Nucleus accumbens (tissue), 56 donors: ENCODE measurements at places on chromosomes 2 and 18.

DNA sequence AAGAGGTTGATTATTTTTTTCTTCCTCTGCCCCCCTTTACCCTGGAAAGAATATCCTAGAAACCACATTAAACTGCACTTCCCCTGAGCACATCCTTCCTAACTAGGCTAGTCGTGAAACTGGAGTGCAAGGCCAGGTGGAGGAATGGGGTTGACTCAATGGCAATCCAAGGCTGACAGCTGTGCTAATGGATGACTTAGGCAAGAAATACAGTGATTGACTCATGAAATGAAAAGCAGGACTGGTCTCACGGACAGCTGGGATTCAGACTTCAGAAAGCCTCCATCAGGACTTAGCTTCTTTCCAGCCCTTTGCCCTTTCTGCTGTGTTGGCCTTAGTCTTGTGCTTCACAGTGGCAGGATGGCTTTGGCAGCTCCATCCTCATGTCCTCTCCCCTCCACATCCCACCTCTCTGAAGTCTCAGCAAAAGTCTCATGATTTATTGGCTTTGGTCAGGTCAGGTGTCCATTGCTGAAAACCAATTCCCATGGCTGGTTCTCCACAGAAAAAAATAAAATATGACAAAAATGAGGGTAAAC, 33.8 kb downstream of the INSIG2 start:
- DNase-seq, result no peak

- no peak for DNase-seq
Measured at GRCh38 chr2:239839306-239839705, 185.8 kb downstream of the NDUFA10 start.

DNA sequence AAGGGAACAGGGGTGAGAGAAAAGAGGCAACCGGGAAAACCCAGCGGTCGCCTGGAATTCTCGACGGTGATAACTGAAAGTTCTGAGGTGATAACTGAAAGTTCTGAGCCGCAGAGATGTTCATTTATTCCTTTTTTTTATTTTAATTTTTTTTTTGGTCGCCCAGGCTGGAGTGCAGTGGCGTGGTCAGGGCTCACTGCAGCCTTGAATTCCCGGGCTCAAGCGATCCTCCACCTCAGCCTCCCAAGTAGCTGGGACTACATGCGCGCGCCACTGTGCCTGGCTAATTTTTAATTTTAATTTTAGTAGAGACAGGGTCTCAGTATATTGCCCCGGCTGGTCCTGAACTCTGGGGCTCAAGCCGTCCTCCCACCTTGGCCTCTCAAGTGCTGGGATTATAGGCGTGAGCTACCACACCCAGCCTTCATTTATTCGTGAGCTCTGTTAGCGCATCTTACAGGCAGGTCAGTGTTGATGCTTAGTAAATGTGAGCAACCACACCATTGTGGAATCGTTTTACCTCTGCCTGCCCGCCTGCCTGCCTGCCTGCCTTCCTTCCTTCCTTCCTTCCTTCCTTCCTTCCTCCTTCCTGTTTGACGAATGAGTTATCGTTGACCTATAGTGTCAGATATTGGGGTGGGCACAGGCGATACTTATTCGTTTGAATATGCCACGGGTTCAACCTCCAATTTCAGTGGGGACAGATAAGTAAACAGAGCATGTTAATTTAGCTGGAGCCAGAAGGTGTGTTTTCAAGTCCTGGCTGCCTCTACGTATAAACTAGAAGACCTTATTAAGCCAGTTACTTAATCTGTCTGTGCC, 557 bp upstream of the E2F6 start:
- DNase-seq, result no peak

DNA sequence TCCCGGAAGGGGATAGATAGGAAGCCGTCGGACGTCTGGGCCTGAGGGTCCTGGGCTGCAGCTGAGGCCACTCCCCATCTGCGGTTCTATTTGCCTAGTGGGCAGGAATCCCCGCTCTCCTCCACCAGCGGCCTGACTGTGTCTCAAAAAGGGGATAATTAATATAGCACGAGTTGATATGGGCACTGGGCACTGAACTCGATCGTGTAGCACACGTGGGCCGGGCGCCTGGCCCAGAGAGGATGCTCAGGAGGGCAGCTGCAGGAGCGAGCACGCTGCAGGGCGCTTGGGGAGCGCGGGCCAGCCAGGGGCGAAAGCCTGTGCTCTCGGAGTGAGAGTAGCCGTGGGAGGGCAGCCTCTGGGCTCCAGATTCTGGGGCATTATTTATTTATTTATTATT, 8.8 kb upstream of the GBX2 start:
- DNase-seq, result no peak

GRCh38 chr18:43303376-43303775, 26.1 kb upstream of the SYT4 start:
- no peak for DNase-seq

- no peak for DNase-seq
Measured at GRCh38 chr2:178819992-178820391, 12.8 kb upstream of the TTN start.

DNA sequence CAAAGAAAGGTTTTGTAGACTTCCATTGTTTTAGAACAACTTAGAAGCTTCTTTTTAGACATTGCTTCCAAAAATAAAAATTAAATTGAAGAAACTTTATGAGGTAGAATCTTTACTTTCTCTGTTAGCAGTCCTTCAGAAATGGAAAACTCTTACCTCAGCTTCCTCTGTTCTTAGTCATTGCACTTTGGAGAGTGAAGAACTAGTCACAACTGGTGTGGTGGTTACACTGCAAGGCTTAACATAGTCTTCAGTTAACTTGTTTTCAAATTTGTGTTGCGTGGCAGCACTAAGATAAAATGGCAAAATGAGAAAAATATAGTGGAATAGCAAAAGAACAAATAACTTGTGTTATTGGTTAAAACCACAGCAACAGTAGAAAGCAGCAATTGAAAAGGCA, 332.6 kb downstream of the KIAA1328 start:
- DNase-seq, result no peak

- DNase-seq, result no peak
Measured at GRCh38 chr2:27807476-27807875, 36.0 kb downstream of the MRPL33 start.

- no peak for DNase-seq
Measured at GRCh38 chr2:223294756-223295155, 242.8 kb downstream of the KCNE4 start.
